ENCODE measurements at places on chromosomes 2 and 18.

DNA sequence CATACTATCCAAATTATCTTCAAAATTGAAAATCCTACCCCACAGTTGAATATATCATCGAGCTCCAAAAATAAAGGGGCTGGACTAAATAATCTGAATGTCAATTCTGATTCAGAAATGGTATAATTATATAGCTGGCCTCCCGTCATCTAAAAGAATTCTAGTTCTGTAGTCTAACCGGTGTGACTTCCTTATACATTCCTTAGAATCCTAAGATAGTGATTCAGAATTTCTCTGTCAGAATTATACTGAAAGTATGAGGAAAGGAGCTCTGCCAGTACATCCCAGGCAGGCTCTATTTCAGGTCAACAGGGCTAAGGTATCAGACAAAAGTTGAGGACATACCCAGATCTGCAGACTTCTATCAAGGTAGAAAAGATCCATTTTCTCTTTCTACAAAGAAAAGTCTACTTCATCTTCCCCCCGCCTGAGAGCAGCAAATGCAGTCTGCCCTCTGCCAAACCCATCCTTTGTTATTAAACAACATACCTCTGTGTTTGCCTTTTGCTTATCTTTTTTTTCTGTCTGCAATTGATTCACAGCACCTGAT is 128.5 kb downstream of the METTL4 start:
- no peak for DNase-seq

- DNase-seq: no peak
Measured at GRCh38 chr2:150030436-150031190, 443.0 kb upstream of the MMADHC start.

GRCh38 chr2:112642966-112643365 is 2.8 kb upstream of the SLC20A1 start:
- no peak for DNase-seq

- no peak for DNase-seq
Measured at GRCh38 chr2:75055820-75056675, 97.6 kb downstream of the POLE4 start.

- DNase-seq: no peak
Measured at GRCh38 chr2:20371323-20372025, 20.8 kb upstream of the PUM2 start.

DNA sequence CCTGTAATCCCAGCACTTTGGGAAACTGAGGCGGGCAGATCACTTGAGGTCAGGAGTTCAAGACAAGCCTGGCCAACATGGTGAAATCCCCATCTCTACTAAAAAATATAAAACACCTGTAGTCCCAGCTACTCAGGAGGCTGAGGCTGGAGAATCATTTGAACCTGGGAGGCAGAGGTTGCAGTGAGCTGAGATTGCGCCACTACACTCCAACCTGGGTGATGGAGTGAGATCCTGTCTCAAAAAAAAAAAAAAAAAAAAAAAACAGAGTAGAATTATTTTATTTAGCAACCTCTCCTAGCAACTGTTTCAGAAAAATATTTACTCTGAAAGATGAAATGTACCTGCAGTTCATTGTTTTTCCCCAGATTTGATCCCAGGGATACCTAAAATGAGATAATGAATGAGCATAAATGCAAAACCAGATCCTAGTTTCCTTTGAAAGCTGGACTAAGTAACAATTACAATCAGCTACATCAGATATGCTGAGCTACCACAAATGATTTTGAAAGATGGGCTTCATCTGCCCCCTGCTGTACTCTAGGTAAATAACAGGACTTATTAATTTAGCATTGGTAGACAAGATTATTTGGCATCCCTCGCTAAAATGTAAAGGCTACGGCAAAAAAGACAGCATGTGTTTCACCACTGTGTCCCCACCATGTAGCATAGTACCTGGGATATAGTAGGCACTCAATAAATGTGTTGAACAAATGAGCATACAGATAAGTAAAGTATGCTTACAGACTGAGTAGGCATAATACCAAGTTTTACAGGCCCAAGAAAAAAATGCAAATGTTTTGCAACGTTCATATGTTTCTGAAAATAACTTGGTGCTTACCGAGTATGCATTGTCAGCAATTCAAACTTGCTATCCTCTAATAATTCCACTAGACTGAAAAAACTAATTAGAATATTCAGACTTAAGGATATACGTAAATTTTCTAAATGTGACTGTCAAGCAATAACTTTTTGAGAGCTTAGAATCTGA is 102.5 kb downstream of the ATL2 start:
- DNase-seq: peak; percentile 59

DNA sequence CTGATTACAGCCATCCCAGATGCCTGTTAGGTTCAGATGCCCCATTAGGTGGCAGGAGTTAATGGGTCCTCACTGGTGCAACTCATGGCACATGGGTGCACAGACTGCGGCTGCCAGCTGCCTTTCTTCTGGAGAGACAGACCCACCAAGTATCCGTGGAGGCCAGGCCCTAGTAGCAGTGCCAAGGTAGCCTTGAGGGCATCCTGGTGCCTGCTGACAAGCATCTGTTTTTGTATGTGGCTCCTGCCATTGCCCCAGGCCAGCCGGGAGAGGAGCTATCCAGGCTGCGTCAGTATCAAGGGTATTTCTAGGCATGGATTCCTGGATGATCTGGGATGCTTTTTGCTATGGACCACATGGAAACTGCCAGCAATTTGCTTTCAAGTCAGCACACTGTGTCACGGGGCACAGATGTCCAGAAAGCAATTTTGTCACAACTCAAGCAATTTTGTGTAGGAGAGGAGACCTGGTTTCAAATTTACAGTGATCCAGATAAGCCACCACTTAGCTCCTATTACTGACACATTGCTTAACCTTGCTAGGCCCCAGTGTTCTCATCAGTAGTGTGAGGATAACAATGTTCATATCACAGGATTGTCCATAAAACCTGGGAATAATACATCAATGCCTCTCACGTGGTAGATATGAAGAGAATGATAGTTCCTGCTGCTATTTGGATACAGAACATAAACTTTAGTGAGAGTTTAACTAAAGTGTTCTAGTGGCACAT is 815.1 kb upstream of the RAB6C start:
- no peak for DNase-seq

GRCh38 chr18:5543773-5544389 is at the start of gene EPB41L3:
Gene EPB41L3 (minus strand): TSS chr18:5543997. CDS start chr18:5489183, 54,814 bp downstream.
- no peak for DNase-seq

GRCh38 chr2:62604336-62604735 is 98.3 kb upstream of the TMEM17 start:
- DNase-seq: no peak

DNA sequence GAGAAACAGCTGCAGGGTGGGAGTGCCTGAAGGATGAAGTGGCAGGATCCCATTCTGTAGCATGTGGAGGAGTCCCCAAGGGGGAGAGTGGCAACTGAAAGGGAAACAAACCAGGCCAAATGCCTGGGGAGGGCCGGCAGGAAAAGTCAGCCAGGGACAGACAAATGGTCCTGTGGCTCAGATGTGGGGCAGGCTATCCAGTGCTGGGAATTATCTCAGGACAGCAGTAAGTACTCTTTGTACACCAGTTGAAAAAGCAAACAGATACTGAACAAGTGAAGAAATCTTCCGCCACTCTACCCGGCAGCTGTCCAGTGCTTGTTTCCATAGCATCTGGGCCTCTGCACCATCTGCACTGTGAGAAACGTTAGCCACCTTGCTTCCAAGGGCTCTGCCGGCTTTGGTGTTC is 408.9 kb downstream of the LRATD1 start:
- no peak for DNase-seq

- peak; percentile 33 for DNase-seq
Measured at GRCh38 chr2:201795607-201796477, 10.5 kb upstream of the CDK15 start.

GRCh38 chr2:201600906-201601305 is 42.4 kb downstream of the TMEM237 start:
- no peak for DNase-seq

- no peak for DNase-seq
Measured at GRCh38 chr18:55302167-55302833, 285.7 kb downstream of the TCF4 start.

GRCh38 chr2:94984964-94985575 is 40.4 kb upstream of the MAL start:
- no peak for DNase-seq

DNA sequence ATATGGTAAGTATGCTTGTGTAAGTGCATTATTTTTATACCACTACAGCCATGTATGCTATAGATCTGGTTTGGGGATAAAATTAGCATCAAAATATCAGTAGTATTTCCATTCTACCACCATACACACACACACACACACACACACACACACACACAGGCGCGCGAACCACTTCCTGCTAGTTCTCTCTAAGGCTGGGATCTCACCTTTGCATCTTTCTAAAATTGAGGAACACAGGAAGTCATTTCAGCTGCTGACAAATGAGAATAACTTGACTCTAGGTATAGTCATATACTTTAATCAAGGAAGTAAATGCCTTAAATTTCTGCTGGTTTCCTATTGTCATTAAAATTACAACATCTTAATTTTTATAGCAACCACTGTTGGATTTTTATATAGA is 72.5 kb downstream of the RBM43 start:
- DNase-seq: no peak

DNA sequence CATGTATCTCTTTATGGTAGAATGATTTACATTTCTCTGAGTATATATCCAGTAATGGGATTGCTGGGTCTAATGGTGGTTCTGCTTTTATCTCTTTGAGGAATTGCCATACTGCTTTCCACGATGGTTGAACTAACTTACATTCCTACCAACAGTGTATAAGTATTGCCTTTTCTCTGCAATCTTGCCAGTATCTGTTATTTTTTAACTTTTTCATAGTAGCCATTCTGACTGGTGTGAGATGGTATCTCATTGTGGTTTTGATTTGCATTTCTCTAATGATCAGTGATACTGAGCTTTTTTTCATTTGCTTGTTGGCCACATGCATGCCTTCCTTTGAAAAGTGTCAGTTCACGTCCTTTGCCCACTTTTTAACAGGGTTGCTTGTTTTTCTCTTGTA is 55.1 kb downstream of the CYTIP start:
- no peak for DNase-seq

DNA sequence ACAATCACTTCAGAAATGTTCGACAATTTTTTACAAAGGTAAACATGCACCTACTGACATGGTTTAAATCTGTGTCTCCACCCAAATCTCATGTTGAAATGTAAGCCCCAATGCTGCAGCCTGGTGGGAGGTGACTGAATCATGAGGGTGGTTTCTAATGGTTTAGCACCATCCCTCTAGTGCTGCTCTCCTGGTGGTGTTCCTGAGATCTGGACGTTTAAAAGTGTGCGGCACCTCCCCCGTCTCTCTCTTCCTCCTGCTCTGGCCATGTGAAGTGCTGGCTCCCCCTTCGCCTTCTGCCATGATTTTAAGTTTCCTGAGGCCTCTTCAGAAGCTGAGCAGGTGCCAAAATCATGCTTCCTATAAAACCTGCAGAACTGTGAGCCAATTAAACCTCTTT is 28.3 kb downstream of the MAP3K2 start:
- DNase-seq: no peak

GRCh38 chr2:101655702-101656422 is 41.6 kb upstream of the MAP4K4 start:
- no peak for DNase-seq

DNA sequence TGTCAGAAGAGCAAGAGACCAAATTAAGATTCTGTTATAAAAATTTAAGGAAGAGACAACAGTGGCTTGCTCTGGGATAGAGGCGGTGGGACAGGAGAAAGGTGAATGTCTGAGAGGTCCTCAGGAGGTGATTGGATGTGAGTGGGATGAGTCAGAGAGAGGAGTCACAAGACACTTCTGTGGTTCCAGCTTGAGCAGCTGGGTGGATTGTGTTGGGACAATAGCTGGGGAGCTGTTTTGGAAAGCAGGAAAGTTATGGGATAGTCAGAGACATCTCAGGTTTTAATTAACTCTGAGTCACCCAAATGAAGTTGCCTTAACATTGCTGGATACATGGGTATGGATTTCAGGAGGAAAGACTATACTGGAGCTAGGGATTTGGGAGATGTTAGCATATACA is 218.0 kb upstream of the TRIB2 start:
- no peak for DNase-seq

- no peak for DNase-seq
Measured at GRCh38 chr2:222319586-222320435, 21.0 kb upstream of the PAX3 start.
